ENCODE measurements at places on chromosomes 7 and 10. TPM values are rescaled to one million over a fixed set of nuclear protein-coding genes. Genes with fewer than 3 reads are reported as not detected.

DNA sequence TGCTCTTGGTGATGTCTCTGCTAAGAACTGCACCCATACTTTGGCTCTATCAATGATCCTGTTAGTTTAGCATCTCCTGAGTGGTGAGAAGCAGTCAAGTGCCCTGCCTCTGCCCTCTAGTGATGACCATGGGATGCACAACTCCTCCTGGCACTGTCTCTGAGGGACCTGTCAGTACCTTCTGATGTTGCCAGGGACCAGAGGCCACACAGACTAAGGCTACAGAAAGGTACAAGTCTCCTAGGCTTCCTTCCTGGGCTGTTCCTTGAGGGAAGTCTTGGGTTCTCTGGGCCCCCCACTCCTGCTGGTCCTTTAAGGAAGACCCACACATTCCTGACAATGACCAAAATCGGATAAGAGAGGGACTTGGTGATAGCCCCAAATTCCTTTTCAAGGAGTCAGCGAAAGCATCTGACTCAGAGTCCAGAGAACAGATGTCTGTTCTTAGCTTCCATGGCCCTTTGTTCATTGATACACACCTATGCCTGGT, 15.3 kb downstream of the NKX2-3 start:
- DNase-seq, result no peak

- no peak for DNase-seq
These were observed 128.3 kb downstream of the ADARB2 start for GRCh38 chr10:1608851-1609647.

DNA sequence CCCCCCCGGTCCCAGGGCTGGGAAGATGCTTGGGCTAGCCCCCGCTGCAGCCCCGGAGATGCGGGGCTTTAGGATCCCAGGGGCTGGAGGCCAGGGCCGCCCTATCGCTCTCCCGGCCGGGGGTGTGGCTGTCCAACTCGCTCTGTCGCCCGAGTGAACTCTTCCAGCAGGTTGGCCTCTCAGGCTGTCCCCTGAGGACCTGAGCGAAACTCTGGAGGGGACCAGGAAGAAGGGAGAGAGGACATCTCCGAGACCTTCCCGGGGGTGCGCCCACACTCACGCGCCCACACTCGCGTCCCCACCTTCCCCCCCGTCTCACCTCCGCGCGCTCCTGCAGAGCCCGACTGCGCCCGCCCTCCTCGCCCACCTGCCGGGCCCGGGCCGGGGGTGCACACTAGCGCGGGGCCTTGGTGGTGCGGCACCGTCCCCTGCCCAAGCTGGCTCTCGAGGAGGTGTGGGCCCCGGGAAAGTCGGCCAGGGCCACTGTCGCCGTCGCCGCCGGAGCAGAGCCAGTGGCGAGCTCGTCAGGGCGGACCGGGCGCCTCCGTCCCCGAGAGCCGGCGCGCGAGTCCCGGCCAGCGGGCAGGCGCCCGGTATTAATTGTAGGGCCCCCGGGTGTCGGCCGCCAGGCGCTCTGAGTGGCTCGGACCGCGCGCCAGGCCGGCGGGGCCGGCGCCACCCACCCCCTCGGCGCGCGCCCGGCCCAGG, 101.7 kb upstream of the SVIL start:
- peak; percentile 88 for DNase-seq

DNA sequence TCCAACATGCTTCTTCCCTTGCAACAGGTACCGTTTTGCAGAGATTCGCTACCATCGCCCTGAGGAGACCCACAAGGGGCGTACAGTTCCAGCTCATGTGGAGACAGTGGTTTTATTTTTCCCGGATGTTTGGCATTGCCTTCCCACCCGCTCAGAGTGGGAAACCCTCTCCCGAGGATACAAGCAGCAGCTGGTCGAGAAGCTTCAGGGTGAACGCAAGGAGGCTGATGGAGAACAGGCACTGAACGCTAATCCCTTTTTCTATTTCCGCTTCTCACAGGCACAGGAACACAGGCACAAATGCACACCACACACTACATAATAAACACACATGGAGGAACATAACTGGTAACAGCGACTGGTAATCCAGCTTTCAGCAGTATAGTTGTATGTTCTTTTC, 35.2 kb downstream of the CCAR1 start:
- DNase-seq, result no peak

GRCh38 chr7:112262855-112263487, 56.5 kb downstream of the ZNF277 start:
- no peak for DNase-seq

GRCh38 chr10:5014936-5015335, 11.3 kb upstream of the AKR1C2 start:
- DNase-seq, result no peak

DNA sequence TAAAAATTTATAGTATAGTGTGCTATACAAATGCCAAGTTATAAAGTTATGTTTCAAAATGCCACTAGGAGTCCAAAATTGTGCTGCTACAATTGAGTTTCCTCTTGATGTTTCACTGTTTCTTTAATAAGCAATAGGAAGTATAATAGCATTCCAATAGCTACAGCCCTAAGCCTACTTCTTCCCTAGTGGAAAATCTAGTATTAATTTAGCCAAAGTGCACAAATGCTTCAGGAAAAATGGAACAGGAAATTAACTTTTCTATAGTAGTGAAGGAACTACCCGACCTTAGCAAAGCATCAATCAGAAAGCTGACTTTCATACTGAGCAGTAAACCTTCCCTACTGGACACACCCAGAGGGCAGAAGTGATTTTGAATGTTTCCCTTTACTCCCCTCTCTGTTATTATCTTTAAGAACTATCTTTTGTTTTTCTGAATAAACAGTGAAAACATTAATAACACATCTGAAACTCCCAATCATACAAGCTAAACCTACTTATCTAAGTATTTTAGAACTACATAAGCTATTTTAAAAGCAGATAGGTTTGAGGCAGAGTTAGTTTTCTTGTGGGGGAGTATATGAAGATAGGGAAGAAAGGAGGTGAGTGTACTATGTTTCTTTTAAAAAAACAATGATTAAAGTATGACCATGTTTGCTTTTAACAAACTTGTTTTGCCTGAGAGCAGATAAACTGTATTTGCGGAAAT, 13.7 kb downstream of the CPED1 start:
- DNase-seq, result no peak

- DNase-seq, result no peak
These were observed 48.3 kb downstream of the ZNF783 start for GRCh38 chr7:149310113-149310836.

GRCh38 chr10:58479045-58479444, 33.6 kb upstream of the BICC1 start:
- DNase-seq, result no peak

GRCh38 chr10:104589431-104589830, 51.7 kb upstream of the SORCS3 start:
- no peak for DNase-seq

GRCh38 chr7:55425141-55425752, 60.1 kb downstream of the LANCL2 start:
- no peak for DNase-seq

GRCh38 chr7:80403686-80404241, 108.1 kb downstream of the GNAT3 start:
- DNase-seq, result no peak

DNA sequence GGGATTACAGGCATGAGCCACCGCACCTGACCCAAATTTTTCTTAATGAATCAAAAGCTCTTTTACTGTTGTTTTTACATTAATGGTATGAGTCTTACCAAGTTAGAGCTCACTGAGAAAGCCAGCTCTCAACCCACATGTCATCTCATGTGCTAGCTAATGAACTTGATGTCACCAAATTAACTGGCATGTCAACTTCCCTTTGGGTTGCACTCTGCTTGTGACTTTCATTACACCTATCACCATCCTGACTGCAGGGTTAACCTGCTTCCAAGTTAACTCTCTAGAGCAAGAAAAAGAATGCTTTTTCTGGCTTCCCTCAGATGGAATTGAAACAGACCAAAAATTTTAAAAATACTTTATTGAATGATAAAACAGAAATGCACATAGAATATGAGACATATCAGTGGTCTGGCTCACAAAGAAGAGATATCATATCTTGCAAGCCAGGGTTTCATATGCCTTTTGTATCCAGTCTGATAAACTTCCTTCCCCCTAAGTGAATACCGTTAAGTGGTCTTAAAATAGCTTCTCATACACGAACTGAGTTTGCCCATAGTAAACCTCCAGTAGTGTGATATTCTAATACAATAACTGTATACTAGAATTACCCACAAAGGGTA, 42.9 kb upstream of the TRIM24 start:
- no peak for DNase-seq

- no peak for DNase-seq
These were observed 167.3 kb upstream of the MYO3A start for GRCh38 chr10:25766687-25767221.

DNA sequence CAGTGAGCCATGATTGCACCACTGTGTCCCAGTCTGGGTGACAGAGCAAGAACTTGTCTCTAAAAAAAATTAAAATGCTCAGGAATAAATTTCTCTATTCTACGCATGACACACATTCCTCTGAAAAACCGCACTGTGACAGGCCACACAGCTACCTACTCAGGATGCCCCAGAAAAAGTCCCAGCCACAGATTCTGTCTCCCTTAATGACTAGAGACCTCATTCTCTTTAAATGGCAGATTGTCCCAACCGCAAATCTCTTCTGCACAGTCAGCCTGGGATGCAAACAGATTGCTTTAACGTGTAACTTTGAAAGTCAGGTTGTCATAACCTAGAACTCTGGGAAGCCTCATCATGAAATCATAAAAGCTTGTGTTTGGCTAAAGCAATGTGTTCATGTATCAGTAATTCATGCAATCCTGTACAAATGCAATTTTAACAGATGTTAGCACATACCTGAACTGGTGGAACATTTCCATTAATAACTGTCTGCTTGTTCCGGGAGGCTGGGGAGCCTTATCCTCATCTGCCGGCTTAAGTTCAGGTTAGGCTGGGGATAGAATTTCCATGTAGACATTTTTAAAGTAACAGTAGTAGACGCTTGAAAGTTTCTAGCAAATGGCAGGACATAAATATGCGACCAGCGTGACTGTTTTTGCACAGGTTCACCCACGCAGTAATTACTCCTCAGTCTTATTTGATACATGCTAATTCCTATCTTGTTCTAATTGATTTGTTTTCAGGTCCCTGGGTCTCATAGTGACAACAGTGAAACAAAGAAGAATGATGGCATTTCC, 26.2 kb upstream of the MSRB2 start:
- DNase-seq, result no peak

DNA sequence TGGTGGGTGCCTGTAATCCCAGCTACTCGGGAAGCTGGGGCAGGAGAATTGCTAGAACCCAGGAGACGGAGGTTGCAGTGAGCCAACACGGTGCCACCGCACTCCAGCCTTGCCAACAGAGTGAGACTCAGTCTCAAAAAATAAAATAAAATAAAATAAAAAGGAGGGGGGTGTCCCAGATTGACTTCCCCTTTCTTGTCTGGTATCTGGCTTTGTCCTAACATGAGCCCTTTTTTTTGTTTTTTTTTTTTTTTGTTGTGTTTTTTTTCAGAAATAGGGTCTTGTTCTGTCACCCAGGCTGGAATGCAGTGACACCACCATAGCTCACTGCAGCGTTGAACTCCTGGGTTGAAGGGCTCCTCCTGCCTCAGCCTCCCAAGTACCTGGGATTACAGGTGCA, 4.7 kb downstream of the CASP2 start:
- DNase-seq, result no peak

DNA sequence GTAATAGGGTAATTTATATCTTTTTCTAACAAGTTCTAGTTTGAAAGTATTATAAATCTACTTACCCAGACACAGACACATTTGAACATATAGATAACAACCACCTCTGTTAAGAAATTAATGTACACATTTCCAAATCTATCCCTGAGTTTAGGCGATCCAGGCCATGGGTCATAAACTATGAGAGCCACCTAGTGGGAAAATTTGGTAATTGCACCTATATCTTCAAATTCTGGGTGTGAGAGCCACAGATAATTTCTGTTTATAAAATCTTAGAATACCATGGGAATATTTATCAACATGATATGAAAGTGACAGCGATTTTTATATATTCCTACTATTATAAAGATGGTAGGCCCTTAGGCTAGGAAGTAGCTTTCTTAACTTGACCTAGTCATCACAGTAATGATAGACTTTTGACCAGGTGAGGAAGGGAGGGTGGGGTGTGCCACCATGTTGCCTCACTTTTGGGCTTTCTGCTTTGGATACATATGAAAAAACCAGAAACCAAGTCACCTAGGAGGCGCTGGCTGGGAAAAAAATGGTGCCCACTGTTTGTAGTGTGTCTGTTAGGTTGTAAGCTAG, 8.0 kb upstream of the EPHA1 start:
- no peak for DNase-seq

ZNF273 gene
- 1.5 TPM for total RNA-seq

AKR1C8 gene
- total RNA-seq, result not detected

NEURL1 gene
- total RNA-seq, result 0.05 TPM

ANKRD7 gene
- 0.70 TPM for total RNA-seq

PRKCQ gene
- total RNA-seq, result 0.16 TPM

ABCA13 gene
- total RNA-seq, result not detected

SFTPD gene
- total RNA-seq, result 0.43 TPM

LEP gene
- total RNA-seq, result 2.7 TPM

LRGUK gene
- 0.22 TPM for total RNA-seq

AOC1 gene
- 0.27 TPM for total RNA-seq

OPALIN gene
- total RNA-seq, result not detected

STEAP2 gene
- 10.8 TPM for total RNA-seq

Data from Right ventricle myocardium inferior (tissue), 1 donor.